ENCODE measurements at places on chromosomes 1 and 21.

GRCh38 chr1:3663999-3664699 lies 11.8 kb downstream of the TP73 start:
- DNase-seq = no peak

DNA sequence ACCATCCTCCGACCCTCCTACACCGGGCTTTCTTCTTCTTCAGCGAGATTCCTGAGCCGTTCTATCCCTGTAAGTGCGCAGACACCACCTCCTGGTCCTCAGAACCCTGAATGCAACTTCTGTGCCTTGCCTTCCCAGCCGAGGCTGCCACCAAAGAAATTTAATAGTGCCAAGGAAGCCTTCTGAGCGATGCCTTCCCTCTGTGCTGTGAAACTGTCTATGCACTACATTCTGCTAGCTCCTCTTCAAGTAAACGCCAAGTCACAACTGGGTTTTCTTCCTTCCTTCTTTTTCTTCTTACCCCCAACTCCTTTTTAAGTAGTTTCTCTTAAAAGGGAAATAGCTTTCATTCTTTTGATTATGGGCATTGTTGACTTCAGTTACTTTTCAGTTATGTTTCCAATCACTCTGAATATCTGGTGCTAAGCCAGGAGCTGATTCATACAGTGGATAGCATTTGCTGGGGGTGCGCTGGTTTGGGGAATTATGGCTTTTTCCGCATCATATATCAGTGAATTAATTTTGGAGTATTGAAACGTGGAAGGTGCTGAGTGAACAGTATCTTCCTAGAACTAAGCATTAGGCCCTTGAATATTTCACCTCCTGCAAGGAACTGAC lies 38.6 kb upstream of the GPR88 start:
- no peak for DNase-seq

DNA sequence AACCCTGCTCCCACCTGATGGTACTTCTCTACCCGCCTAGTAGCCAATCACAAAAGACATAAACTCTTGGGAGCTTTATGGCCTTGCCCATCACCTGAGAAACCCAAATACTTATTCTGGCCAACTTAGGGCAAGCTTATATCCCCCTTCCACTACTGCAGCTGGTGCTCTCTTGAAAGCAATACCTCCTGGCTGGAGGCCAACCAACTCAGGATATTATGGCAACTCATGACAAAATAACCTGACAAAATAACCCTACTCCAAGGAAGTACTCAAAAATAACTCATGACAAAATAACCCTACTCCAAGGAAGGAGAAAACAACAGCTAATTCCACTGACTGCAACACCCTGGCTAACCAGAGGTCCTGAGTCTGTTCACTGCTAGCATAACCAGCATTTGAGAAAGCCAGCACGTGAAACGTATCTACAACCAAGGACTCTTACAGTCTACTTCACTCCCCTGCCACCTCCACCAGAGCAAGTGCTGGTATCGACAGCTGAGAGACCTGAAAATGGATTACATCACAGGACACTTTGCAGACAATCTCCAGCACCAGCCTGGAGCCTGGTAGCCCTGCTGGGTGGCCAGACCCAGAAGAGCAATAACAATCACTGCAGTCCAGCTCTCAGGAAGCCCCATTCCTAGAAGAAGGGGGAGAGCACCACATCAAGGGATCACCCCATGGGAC lies 179.9 kb downstream of the COL24A1 start:
- DNase-seq = no peak

GRCh38 chr1:89487972-89488371 lies 36.7 kb upstream of the LRRC8B start:
- DNase-seq = no peak

- peak; percentile 30 for DNase-seq
These were observed 65.2 kb upstream of the TRABD2B start for GRCh38 chr1:48062353-48062752.

GRCh38 chr1:108785264-108785663 lies 38.8 kb downstream of the STXBP3 start:
- DNase-seq = no peak

DNA sequence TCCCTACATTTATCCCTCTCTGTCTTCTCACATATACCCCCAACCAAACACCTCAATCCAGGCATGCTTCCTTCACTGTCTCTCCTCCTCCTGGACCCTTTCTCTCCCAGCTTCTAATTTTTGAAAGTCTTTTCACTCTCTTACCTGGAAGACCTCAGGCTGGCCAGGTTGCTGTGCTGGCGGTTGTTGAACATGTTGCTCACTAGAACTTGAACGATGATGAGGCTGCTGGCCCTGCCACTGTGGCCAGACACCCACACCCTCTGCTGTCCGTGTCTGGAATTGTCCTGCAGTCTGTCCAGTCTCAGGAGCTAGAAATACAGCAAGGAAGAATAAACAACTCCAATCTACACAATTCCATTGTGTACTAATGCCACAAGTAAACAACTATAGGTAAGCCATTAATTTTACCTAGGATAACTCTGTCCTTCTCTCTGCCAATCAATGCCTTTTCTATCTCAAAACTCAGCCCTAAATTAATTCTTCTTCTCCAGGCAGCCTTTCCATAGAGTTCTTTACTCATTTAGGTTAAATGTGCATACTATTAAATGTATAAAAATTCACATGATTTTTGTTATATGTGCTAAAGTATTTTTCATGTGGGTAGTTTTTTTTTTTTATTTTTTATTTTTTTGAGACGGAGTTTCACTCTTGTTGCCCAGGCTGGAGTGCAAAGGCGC lies 5.1 kb upstream of the CTSK start:
- DNase-seq = no peak

DNA sequence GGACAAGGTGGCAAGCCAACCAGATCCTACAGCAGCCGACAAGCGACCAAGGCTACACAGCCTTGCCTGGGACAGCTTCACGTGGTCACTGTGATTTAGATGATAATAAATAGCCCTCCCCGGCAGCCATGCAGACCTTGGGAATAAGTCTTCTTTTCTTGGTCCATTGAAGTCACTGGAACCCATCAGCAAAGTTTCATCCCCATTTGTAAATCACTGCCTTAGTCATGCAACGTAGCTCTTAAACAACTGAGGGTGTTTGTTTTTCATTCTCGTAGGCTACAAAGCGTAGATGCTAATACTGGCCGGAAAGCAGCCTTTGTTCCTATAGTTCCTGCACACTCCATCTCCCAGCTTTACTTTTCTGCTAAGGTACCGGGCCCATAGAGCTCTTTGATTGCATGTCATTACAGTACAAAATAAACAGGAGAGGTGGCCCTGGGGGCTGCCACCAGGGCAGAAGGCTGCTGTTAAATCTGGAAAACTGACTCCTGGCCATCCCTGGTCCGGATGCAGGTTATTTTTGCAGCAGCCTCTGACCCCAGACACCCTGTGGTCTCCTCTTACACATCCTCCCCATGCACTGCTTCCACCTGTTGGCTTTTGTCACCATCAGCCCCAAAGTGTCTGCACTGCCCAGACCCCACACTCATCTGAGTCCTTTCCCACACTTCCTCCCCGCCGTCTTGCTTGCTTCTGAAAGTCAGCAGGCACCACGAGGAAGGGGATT lies 105.5 kb downstream of the TOMM20 start:
- DNase-seq = peak; percentile 49

DNA sequence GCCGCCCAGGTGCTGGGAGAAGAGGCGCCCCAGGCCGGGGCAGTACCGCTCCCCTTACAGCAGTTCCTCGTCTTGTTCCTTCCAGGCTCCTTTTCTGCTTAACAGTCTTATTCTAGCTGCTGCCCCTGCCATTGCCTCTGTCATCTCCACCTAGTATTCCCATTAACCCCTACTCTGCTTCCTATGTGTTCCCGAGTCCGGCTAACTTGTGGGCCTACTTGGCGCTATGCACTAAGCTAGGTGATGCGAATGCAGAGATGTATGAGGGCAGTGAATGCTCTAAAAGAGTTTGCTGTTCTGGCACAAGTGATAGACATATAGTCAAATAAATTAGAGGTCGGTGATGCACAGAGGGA lies 276 bp upstream of the IQGAP3 start:
- no peak for DNase-seq

DNA sequence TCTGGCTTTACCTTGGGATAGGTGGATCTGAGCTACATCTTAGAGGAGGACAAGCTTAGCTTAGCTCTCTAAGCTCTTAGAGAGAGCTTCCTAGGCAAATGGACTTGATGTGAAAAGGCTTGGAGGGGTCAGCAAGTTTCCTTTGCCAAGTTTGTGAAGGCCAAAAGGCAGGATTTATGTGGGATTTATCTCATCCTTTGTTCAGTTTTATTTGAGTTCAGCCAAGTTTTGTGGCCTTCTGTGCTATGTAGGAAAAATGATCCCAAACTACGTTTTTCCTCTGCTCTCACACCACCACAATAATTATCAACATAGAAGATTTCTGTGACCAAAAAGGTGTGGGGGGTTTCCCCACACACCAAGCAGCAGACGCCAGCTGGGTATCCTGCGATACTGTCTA lies 26.0 kb upstream of the RNF11 start:
- DNase-seq = no peak

DNA sequence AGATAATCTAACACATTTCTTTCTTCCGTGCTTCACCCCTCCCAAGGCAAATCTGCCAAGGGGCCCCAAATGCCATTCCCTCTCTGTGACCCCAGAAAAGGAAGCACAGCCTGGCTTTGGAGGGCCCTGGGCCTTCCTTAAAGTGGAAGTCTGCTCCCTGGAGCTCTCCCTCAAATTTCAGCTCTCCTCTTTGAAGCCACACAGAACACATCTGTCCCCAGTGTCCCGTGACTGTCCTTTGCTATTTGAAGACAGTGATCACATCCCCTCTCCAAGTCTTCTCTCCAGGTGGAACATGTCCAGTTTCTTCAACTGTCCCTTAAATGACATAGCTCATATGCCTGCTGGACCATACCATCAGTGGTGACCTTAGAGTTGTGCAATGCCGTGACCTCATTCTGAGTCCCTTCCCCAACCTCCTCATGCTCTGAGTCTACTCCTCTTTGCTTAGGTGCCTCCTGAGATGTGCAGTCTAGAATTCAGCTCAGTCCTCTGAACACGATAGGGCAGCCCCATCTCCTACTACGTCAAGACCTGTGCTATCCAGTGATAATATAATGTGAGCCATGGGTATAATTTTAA lies 18.4 kb upstream of the FOXO6 start:
- DNase-seq = peak; percentile 51

DNA sequence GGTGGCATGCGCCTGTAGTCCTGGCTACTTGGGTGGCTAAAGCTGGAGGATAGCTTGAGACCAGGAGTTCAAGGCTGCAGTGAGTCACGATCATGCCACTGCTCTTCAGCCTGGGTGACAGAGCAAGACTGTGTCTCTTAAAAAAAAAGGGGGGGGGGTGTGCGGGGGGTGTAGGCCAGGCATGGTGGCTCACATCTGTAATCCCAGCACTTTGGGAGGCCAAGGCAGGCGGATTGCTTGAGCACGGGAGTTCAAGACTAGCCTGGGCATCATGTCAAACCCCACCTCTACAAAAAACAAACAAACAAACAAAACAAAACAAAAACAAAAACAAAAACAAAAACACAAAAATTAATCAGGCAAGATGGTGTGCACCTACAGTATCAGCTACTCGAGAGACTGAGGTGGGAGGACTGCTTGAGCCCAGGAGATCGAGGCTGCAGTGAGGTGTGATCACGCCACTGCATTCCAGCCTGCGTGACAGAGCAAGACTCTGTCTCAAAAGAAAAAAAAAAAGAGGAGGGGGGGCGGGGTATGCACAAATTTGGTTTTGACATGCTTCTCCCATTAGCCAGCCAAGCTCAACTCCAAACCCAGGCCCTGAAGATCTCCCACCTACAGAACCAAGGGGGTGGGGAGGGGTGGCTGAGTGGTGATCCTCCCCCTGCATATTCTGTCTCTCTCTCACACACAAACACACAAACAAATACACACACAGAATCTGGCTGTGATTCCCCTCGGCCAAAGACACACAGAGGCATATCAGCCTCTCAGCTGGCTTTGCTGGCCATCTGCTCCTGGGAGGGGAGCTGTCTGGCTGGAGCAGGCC lies 3.1 kb downstream of the PTAFR start:
- no peak for DNase-seq

DNA sequence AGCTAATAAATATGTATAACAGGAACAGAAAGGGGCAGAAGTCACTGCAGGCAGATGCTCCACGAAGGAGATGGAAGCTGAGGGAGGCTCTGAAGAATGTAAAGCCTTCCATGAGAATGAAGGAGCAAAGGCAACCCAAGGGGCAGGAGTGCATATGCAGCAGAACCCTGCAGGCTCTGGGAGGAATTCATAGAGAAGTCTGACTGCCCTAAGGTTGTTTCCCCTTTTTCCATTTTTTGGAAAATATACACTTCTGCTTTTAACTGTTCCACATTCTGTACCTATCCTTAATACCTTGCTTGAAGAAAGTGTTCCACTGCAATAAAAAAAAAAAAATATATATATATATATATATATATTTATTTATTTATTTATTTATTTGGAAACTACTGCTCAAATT lies 69.6 kb downstream of the CD34 start:
- no peak for DNase-seq

DNA sequence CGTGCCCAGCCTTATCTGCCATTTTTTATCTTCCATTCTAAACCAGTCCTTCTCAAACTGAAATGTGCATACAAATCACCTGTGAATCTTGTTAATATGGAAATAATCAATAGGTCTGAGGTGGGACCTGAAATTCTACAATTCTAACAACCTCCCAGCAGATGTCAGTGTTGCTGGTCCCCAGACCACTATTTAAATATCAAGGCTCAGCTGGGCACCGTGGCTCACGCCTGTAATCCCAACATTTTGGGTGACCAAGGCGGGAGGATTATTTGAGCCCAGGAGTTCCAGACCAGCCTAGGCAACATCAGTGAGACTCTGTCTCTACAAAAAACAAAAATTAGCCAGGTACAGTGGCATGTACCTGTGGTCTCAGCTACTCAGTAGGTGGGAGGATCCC lies 4.1 kb downstream of the UQCRHL start:
- no peak for DNase-seq

- DNase-seq = no peak
These were observed 102.4 kb upstream of the ZNF281 start for GRCh38 chr1:200512191-200512590.

- no peak for DNase-seq
These were observed 60.4 kb upstream of the BACH1 start for GRCh38 chr21:29238053-29238966.

DNA sequence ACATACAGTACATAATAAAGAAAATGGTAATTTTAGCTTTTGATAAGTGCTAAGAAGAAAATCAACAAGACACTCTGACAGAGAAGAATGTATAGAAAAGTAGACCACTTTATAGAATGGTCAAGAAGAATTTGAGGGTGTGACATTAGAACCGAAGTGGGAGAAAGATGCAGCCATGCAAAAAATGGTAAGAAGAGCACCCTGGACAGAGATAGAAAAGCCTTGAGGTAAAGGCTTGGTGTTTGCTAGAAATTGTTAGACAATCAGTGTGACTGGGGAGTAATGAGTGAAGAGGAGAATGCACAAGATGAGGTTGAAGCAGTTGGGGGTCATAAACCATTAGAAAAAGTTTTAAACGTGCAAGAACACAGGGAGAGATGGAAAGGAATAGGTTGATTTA lies 23.5 kb downstream of the MAEL start:
- DNase-seq = no peak

- no peak for DNase-seq
These were observed 9.2 kb upstream of the SERTAD4 start for GRCh38 chr1:210223226-210223904.

DNA sequence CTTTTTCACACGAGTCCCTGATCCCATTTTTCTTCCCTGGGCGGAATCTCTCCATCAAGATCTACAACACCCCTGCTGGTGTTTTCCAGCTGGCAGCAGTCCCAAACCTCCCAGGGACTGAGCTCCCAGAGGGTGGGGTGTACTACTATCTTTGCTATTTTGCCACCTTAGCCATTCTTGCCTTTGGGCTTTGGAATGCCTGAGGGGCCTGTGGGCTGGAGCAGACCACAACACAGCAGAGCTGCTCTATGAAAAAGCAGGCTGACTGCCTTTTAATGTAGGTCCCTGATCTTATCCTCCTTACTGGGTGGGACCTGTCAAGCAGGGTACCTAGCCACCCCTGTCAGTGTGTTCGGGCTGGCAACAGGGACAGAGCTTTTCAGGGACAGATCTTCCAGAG lies 91.9 kb downstream of the KCNT2 start:
- no peak for DNase-seq

Measured in mesenteric fat pad (tissue), 1 donor.